ENCODE measurements at places on chromosomes 3 and 15.

DNA sequence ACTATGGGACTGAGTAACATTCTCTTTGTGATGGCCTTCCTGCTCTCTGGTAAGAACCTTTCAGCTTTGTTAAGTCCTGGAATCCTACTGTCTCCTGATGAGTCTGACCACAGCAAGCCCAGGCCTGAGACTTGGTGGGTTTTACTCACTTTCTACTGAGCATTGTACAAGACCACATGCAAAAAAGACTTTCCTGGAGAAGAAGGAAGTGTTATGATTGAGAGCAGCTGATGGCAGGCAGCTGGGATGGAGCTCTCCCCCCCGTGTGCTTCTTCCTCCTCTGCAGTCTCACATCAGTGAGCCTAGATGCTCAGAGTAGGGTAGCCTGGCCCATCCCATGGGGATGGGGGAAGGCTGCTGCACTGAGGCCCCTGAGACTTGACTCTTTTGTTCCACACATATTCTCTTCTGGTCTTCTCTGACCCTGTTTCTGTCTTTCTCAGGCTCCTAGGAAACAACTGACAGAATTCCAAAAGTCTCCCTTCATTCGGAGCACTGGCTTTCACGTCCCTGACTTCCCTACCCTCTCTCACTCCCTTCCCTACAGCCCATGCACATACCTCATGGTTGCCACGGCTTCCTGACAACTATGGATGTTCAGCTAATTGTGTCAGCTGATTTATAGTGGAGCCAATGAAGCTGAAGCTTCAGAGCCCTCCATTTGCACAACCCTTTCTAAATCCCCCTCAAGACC is 36.6 kb downstream of the CD86 start:
- H3K27ac ChIP-seq: peak overlapping the region; percentile 56
- H3K4me3 ChIP-seq: no peak overlapping the region
- no peaks in the 10 kb centered on the region for H3K27me3 ChIP-seq

GRCh38 chr3:173583496-173583895 is 186.0 kb downstream of the NLGN1 start:
- H3K36me3 ChIP-seq: no peaks in the 10 kb centered on the region
- H3K27ac ChIP-seq: no peak overlapping the region
- no peaks in the 10 kb centered on the region for H3K4me1 ChIP-seq
- DNase-seq: no peak
- peaks cover 9% of the 10 kb centered on the region for H3K27me3 ChIP-seq

GRCh38 chr15:60523056-60523455 is 44.1 kb upstream of the ICE2 start:
- no peak overlapping the region for H3K4me3 ChIP-seq
- H3K27me3 ChIP-seq: no peaks in the 10 kb centered on the region
- no peak overlapping the region for H3K27ac ChIP-seq

GRCh38 chr3:35641920-35642527 is 2.7 kb downstream of the ARPP21 start:
- no peaks in the 10 kb centered on the region for H3K36me3 ChIP-seq
- H3K4me3 ChIP-seq: no peak overlapping the region
- peaks cover 11% of the 10 kb centered on the region for H3K27me3 ChIP-seq
- H3K27ac ChIP-seq: no peak overlapping the region
- peaks cover 11% of the 10 kb centered on the region for H3K4me1 ChIP-seq

- H3K36me3 ChIP-seq: no peaks in the 10 kb centered on the region
- peak; percentile 84 for DNase-seq
- peak overlapping the region; percentile 80 for H3K4me3 ChIP-seq
- H3K4me1 ChIP-seq: no peaks in the 10 kb centered on the region
- peak overlapping the region; percentile 84 for H3K27ac ChIP-seq
Observed at GRCh38 chr15:90665288-90666134, 51.6 kb upstream of the BLM start.

GRCh38 chr3:63864965-63865327 is 1.3 kb downstream of the ATXN7 start:
- peak overlapping the region; percentile 93 for H3K4me3 ChIP-seq
- H3K27me3 ChIP-seq: no peaks in the 10 kb centered on the region
- H3K27ac ChIP-seq: peak overlapping the region; percentile 90
- no peaks in the 10 kb centered on the region for H3K36me3 ChIP-seq
- no peak for DNase-seq

GRCh38 chr3:171522651-171523050 is 62.4 kb upstream of the TNIK start:
- H3K27me3 ChIP-seq: no peaks in the 10 kb centered on the region
- no peak overlapping the region for H3K27ac ChIP-seq
- DNase-seq: no peak
- no peaks in the 10 kb centered on the region for H3K36me3 ChIP-seq

All from heart left ventricle (tissue), 16 donors.